ENCODE measurements at places on chromosomes 2 and 18. TPM values are rescaled to one million over a fixed set of nuclear protein-coding genes. Genes with fewer than 3 reads are reported as not detected.

- no peak for DNase-seq
Measured at GRCh38 chr2:68689553-68690537, 44.8 kb upstream of the ARHGAP25 start.

- no peak for DNase-seq
Measured at GRCh38 chr2:122163617-122164016, 408.2 kb downstream of the TSN start.

GRCh38 chr2:142220239-142220638 is 89.4 kb upstream of the LRP1B start:
- no peak for DNase-seq

DNA sequence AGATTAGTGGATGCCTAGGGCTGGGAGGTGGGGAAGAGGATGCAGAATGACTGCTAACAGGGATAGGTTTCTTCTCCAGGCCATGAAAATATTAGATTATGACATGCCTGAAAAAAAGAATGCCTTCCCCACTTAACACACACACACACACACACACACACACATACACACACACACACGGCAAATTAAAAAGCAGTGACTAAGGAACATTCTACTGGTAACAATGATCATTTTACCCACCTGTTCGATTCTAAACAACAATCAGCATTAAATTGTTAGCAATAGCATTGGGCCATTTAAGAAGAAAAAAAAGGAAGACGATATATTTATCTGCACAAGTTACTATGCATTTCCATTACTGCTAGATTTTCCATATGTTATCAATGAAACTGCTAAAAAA is 10.8 kb downstream of the CACNB4 start:
- DNase-seq: no peak

- no peak for DNase-seq
Measured at GRCh38 chr18:43539862-43540261, 262.6 kb upstream of the SYT4 start.

GRCh38 chr2:230268606-230269243 is 43.2 kb downstream of the SP140 start:
- DNase-seq: no peak

DNA sequence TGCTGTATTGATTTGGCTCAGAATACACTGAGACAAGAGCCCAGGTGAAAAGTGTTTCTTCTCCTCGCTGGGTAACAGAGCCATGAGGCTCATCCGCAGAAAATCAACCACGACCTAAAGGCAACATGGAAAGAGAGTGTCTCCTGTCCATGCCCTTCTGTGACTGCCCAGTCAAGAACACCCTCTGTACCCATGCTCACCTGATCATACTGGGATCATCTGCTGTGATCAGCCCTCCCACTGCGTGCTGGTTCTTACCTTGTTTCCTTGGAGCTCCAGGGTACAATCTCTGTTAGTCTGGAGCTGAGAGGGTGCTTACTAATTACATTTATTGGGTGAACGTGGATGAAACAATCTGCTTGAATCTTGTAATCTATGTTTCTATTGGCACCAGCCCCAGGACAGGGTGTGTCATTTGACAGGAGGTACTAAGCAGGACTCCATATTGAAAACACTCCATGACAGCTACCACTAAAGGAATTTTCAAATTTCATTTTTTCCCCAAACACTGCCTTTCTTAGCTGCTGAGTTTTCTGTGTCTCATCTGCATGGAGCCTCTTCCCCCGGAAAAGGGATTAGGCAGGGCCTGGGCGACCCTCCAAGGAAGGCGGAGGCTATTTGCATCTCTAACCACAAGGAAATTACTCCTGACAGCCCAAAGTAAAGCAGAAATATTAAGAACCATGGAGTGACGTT is 39.7 kb upstream of the GRP start:
- DNase-seq: no peak

DNA sequence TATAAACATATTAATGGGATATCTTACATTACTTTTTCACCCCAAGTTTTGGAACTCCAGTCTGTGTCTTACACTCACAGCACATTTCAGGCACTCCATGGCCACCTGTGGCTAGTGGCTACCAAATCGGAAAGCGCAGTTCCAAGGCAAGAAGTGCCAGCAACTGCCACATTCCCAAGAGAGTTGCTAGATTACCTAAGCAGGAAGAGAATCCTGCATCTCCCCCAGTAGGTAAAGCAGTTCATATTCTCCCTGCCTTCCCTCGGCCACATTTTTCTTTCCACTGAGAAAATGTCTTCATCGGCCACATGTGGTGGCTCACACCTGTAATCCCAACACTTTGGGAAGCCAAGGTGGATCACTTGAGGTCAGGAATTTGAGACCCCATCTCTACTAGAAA is 62.8 kb downstream of the MEX3C start:
- no peak for DNase-seq

GRCh38 chr2:27393225-27393624 is 12.7 kb upstream of the ZNF513 start:
- DNase-seq: no peak

DNA sequence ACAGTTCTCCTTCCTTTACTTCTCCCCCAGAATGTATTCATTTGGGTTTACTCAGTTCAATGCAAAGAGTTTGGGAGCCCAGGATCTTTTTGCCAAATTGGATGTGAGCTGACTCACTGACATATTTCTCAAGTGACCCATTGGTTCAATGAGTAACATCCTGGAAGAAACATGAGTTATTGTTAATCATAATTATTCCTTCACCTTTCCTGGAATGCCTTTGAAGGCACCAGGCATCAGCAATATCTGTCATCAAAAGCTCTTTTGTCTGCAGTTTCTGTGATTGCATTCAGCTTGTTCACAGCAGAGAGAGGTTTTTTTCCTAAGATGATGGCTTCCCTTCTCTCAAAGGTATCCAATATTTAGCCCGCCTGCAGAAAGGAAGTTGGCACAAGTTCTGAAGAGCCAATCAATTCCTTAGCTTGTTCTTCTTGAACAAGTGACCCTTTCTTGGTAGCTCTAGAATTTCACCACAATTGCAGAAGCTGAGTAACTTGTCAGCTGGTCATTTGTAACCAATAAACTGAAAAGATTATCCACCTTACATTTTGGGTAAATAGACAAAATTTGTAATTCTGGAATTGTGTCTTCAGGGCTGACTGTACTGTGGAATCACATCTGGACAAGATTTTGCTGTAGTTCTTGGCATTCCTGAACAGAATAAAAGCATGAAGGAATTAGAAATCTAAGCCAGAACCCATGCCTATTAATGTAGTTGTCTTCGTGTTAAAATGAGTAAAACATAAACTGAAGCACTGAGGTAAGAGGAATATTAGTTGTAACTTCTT is 72.2 kb upstream of the TMEM17 start:
- no peak for DNase-seq

GRCh38 chr2:172288603-172289002 is 138.8 kb upstream of the ITGA6 start:
- DNase-seq: no peak

GRCh38 chr2:168097431-168097830 is 150.0 kb downstream of the STK39 start:
- DNase-seq: no peak

GRCh38 chr18:25176518-25177042 is 175.4 kb downstream of the ZNF521 start:
- no peak for DNase-seq

SERPINB8 gene
- 0.34 TPM for total RNA-seq

SCN1A gene
- total RNA-seq: 2.7 TPM

RPRM gene
- 0.51 TPM for total RNA-seq

GCG gene
- not detected for total RNA-seq

TMEM178A gene
- 19.2 TPM for total RNA-seq

KCTD18 gene
- 9.5 TPM for total RNA-seq

PLA2R1 gene
- 0.45 TPM for total RNA-seq

GPC1 gene
- total RNA-seq: 65.0 TPM

ANKRD53 gene
- not detected for total RNA-seq

VIL1 gene
- total RNA-seq: not detected

ITSN2 gene
- total RNA-seq: 9.0 TPM

All from neural progenitor cell (in vitro differentiated cells).